ENCODE measurements at places on chromosomes 3 and 15.

DNA sequence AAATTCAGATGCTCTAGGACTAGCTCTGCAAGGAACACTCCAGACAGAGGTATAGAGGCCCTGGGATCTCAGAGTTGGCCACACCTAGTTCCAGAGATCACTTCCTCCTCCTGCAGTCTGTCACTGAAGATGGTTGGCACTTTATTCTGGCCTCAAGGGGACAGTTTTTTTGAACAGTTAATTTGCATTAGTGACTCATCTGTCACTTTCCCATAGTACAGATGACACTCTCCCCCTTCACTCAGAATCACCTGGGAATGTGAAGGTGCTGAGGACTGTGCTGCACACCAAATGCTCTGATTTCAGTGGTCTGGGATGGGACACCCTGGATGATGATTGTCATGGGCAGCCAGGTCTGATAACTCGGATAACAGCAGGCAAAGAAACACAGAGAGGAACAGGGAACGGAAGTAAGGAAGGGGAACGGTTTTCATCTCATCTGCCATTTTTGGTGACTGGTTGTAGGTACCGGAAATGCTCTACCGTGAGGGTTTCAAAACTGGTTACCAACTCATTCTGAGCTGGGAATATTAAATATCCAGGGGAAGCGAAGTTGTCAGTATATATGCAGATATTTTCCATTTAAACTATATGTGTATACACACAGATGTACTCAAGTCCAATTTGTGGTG is 232.5 kb upstream of the ST8SIA2 start:
- no peak for DNase-seq

DNA sequence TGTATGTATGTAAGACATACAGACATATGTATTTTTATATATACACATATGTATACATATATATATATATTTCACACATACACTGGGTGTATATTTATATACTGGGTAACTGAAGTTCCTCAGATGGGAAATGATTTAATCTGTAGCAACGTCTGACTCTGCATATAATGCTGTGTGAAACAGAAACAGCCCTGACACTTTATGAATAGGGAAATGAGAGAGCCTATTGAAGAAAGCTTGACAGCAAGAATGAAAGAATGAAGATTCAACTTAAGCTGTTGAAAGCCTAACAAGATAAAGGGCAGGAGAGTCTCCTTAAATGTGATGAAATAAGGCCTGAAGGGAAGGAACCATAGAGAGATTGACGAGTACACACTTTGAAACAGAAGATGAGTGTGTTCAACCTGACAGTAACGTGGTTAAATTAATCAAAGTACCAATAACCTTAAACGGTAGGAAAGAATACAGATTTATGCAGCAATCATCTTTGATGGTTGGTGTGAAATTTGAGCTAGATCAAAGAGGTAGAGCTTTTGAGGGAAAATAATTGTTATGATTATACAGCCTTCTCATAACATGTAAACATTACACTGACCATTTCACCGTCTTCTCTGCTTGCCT is 169.9 kb downstream of the MECOM start:
- DNase-seq = no peak

DNA sequence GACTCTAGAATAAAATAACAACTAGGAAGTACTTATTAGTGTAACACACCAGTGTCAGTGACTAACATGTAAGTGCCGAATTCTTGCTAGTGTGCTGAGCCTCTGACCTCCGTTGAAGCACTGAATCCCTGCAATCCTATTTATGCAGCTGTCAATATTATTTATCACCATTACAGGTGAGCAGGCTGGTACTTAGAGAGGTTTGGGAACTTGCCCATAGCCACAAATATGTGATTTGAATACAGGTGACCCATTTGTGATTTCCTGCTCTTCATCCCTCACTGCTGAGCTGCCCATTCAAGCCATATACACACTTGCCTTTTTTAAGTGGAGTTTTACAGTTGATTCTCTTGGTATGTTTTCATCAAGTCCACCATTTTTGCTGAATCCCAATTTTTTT is 12.2 kb downstream of the EIF4E3 start:
- no peak for DNase-seq

DNA sequence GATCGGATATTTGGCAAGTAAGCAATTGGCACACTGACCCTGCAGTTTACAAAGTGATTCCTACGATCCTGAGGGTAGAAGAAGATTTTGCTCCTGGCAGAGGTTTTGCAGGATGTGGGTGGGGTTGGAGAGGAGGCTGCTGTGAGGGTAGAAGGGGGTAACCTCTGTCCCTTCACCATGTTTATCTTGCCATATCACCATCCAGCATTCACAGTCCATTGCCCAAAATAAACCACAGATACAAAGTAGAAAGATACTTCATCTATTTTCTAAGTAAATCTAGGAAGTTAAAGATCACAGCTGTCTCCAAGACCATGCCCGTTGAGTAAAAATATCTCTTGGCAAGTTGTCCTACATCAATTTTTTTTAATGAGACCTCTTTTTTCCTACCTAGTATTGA is 51.6 kb downstream of the LIPC start:
- no peak for DNase-seq

- DNase-seq = no peak
These were observed 48.7 kb downstream of the RAF1 start for GRCh38 chr3:12615266-12615665.

DNA sequence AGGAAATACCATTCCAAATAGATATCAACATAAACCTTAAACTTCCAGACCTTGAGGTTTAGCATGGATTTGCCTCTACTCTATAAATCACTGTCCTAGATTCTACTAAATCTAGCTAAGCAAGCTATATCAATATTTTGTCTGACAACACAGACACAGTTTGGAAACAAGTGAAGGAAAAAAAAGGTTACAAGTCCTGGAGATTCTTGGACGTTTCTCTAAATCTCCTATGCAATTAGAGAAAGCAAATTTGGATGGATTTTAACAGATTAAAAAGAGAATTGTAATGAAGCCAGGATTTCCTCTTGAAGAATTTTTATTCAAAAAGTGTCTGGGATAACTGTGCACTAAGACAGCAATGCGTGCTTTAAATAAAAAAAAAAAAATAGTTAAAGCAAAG is 441.1 kb upstream of the DPH6 start:
- no peak for DNase-seq

DNA sequence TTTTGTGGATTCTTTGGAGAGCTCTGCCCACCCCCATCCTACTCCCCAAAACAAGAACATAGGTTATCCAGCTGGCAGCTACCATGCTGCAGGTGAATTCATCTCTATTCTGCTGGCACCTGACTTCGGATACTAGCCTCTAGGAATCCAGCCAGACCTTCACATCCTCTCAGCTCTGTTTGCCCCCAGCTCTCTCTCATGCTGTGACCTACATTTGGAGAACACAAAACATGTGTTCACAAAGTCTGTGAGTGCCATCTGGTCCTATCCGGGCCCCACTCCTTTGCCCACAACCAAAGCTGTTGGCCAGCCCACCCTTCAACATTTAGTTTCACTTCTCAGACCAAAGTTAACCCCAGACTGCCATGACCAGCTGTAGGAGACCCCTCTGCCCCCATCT is 89.4 kb upstream of the C3orf80 start:
- no peak for DNase-seq

- no peak for DNase-seq
These were observed 38.9 kb downstream of the TOPAZ1 start for GRCh38 chr3:44280631-44281030.

- DNase-seq = no peak
These were observed 127.6 kb downstream of the NAALADL2 start for GRCh38 chr3:174986685-174987084.

DNA sequence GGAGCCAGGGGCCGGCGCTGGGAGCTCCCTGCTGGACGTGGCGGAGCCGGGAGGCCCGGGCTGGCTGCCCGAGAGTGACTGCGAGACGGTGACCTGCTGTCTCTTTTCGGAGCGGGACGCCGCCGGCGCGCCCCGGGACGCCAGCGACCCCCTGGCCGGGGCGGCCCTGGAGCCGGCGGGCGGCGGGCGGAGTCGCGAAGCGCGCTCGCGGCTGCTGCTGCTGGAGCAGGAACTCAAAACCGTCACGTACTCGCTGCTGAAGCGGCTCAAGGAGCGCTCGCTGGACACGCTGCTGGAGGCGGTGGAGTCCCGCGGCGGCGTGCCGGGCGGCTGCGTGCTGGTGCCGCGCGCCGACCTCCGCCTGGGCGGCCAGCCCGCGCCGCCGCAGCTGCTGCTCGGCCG is 1.5 kb downstream of the SMAD6 start:
- no peak for DNase-seq
